Mucosa of gallbladder (tissue), 1 donor: ENCODE measurements at places on chromosomes 4 and X. TPM values are rescaled to one million over a fixed set of nuclear protein-coding genes. Genes with fewer than 3 reads are reported as not detected.

GRCh38 chr4:138945401-138945800, 70.2 kb upstream of the NOCT start:
- DNase-seq = no peak

DNA sequence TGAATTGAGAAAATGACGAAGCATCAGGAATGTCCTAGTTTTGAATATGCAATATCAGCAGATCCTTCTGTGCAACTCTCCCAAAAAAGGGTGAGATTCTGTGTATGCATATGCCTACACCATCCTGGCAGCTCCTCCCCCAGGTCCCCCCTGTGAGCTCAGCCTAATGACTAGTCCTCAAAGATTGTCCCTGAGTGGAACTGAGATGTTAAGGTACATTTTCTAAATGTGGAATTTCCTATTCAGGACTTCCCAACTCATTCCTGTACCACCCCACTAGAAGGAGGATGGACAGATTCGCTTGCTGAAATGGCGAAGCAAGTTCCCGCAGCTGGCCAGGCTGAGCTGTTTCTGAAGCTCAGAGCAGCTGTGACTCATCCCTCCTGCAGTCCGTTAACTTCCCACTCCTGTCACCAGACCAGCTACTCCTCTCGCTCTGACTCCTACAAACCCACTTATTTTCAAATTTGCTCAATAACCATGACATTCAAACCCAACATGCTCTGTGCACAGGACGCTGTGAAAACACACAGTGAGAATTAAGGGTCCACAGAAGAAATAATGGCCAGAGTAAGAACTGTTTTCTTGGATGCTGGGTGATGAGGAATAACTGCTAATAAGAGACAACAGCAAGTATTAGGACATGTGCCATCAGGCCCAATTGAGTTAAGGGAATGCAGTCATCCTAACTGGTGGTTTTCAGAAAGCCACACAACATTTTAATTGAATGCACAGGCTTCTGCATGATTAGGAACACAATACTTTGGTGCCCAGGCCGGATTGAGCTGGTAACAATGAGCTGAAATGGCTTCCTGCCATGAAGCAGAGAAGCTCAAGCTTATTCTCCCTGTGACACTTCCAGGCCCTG, 40.0 kb upstream of the IRF2 start:
- peak; percentile 41 for DNase-seq

DNA sequence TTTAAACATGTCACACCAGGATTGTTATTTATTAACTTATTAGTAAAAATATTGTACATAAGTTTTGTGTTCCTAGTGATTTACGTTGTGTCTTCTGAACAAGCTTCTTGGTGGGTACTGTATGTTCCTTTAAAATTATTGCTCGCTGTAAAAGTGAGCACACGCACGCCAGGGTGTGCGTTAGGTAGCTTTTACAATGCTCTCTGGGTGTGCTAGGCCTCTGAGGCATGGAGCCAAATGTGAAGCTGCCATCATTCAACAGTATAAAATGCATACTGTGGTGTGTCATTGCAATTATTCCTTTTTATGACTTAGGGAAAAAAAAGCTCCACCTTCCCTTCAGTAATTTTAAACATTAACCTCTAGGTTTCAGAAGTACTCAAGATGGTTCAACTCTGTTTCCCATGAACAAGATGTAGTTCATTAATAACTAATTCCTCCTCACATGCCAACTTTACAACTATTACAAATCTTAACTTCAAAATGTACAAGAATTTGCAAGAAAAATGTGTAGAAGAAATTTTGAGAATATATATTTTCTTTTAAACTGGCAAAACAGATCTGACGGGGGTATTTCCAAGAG, 42.4 kb downstream of the ATOH1 start:
- DNase-seq = no peak

DNA sequence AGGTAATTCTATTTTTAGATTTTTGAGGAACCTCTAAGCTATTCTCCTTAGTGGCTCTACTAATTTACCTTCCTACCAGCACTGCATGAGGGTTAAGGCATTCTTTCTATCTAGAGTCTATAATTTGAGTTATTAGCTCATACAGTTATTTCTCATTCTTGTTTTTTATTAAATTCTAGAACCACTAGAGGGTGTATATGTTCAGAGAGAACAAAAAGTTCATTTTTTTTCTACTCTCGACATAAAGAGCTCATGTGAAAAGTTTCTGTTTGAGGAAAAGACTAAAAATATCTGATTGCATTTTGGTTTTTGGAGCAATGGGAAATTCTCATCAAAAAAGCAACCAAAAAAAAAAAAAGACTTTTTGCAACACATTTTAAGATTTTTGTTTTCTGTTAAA, 57.0 kb upstream of the LRAT start:
- DNase-seq = no peak

DNA sequence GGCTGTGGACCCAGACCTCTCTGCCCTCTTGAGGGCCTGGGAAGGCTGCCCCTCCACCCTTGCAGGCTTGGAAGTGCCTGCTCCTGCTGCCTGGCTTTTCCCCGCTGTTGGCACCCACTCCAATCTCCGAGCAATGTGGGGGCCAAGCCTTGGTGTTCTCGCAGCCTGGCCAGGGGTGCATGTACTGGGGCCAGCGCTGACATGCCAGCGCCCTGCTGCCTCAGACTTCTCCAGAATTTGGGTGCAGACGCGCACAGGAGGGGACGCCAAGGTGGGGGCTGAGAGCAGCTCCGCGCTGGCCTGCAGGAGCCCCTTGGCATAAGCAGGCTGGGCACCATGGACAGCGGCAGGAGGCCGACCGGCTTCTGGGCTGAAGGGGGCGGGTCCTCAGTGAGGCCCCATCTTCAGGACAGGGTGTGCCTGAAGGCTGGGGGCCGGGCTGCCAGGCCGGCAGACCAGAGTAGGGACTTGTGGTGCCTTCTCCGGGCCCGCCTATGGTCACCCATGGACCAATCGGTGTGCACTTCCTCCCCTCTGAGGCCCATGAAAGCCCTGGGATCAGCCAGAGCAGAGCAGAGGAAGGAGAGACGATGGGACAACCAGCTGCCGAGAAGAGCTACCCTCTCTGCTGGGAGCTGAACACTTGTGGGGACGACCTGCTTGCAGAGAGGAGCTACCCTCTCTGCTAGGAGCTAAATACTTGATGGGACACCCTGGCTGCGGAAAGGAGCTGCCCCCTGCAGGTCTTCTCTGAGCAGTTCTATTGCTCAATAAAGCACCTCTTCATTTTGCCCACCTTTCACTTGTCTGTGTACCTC, 118.3 kb downstream of the DNAAF6 start:
- peak; percentile 25 for DNase-seq

- no peak for DNase-seq
Measured at GRCh38 chr4:94621491-94622080, 136.2 kb upstream of the BMPR1B start.

DNA sequence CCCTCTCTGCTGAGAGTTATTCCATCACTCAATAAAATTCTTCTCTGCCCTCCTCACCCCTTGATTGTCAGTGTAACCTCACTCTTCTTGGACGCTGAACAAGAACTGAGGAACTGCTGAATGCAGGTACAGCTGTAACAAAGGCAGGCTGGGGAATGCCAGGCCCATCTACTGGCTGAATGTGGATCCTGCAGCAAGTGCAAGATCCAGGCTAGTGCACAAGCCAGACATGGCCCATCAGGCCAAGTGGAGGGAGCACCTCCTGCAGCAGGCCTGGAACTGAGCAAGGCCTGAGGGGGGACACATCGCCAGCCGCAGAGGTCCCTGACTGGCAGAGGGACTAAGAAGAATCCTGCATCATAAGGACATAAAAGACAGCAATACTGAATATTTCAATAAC, 411.8 kb upstream of the PCDH10 start:
- DNase-seq = no peak

DNA sequence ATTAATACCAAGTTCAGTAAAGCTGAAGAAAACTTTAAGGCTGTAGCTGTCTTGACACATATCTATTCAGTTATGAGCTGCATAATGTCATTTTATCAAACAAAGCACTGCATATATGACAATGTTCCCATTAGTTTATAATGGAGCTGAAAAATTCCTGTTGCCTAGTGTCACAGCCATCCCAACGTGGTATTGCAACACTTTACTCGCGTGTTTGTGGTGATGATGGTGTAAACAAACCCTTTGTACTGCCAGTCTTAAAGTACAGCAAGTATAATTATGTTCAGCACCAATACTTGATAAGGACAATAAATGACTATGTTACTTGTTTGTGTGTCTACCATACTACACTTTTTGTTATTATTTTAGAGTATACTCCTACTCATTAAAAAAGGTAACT, 1415.6 kb upstream of the PCDH7 start:
- no peak for DNase-seq

EXOC1 gene
- total RNA-seq = 33.0 TPM

- DNase-seq = no peak
Measured at GRCh38 chrX:110395877-110396276, 37.2 kb downstream of the RTL9 start.

NKAP gene
- total RNA-seq = 7.1 TPM
